ENCODE measurements at places on chromosomes 6 and 20. TPM values are rescaled to one million over a fixed set of nuclear protein-coding genes. Genes with fewer than 3 reads are reported as not detected.

Gene DSTN
- total RNA-seq = 465 TPM

Gene GNL1
- total RNA-seq = 55.1 TPM

Gene CGA
- not detected for total RNA-seq

Gene BPIFB4
- not detected for total RNA-seq

Gene CUL9
- total RNA-seq = 15.9 TPM

Gene CNR1
- total RNA-seq = not detected

Gene TOX2
- 50.7 TPM for total RNA-seq

Gene PKIB
- 2.6 TPM for total RNA-seq

Gene PRSS35
- total RNA-seq = 3.7 TPM

Gene ULBP2
- 0.24 TPM for total RNA-seq

Gene SCRT2
- not detected for total RNA-seq

Gene C20orf204
- 2.0 TPM for total RNA-seq

Gene ELOVL4
- total RNA-seq = 9.0 TPM

Gene GCNT2
- 1.0 TPM for total RNA-seq

Gene TNXB
- 34.1 TPM for total RNA-seq
